Cerebellar cortex (tissue), 1 donor: ENCODE measurements at places on chromosomes 12 and 14.

GRCh38 chr12:30696103-30696408 lies 387 bp upstream of the IPO8 start:
- no peak for DNase-seq

DNA sequence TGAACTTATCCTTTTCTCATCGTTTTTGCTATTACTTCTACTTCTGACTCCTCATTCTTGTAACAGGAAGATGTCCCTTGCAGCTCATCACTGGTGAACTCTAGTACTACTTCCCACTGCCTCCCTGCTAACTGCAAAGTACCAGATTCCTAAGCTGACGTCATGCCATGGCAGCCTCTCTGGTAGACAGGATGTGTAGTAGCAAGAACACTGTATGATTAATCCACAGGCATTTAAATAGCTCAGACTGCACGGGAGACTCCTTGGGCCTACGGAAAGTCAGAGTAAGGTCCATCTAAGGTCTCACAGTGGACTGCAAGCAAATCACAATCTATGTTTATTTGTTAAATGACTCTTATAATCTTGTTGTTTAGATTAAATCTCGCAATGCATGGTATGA lies 43.5 kb downstream of the DNAI7 start:
- DNase-seq, result no peak

DNA sequence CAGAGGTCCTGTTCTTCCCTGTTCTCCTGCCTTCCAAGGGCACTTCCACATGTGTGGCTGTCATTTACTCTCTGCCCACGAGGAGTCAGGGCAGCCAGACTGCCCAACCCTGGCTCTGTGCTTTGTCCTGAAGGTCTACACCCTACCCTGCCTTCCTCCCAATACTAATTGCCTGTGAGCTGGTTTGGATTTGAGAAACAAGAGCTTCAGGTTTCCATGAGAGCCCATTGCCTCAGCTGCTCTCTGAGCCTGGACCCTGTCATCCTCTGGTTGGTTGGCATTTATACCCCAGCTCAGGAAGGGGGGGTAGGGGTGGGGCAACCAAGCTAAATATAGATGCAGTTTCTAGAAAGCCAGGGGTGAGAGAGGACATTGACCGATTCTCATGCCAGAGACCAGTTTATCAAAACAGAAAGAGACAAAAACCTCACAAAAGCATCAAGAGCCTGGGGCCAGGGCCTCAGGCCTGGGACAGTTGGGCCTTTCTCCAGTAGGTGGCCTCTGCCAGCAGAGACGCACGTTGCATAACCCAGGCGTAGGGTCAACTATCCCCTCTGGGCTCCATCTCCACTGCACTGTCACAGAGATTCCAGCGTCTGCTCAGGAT lies 34.5 kb downstream of the VDR start:
- peak; percentile 13 for DNase-seq

GRCh38 chr12:25271486-25272098 lies 20.9 kb upstream of the KRAS start:
- no peak for DNase-seq

DNA sequence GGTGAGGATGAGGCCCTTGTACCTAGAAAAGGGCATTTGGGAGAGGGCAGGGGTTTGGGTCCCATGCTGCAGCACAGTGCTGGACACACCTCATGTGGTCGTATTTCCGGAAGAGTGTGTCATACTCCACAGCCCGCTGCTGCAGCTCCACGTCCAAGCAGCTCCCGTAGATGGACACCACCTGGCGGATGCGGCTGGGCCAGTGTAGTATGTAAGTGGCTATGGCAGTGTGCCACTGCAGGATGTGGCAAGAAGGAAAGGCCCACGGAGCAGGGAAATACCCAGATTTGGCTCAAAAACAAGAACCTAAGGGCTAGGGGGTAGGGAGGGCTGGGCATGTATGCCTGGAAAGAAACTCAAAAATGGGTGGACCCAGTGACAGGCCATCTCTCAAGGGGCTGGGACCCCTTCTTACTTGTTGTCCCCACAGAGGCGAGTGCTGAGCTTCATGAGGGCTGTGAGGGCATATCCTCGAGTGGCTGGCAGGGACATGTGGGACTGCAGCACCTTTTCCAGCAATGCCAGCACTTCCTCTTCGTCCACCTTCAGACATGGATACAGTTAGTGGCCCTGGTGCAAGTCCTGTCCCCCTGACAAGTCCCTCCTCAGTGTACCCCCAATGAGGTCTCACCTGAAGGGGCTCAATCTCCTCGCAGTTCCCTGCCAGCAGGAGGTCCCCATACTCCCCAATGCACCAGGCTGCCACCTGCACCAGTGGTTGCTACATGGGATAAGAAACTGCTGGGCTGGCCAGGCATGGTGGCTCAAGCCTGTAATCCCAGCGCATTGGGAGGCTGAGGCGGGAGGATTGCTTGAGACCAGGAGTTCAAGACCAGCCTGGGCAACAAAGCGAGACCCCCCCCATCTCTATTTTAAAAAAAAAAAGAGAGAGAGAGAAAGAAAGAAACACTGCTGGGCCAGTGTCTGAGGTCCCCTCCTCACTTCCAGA lies 5.4 kb downstream of the AP1G2 start:
- DNase-seq, result peak; percentile 61
